ENCODE measurements at places on chromosomes 12 and 14.

DNA sequence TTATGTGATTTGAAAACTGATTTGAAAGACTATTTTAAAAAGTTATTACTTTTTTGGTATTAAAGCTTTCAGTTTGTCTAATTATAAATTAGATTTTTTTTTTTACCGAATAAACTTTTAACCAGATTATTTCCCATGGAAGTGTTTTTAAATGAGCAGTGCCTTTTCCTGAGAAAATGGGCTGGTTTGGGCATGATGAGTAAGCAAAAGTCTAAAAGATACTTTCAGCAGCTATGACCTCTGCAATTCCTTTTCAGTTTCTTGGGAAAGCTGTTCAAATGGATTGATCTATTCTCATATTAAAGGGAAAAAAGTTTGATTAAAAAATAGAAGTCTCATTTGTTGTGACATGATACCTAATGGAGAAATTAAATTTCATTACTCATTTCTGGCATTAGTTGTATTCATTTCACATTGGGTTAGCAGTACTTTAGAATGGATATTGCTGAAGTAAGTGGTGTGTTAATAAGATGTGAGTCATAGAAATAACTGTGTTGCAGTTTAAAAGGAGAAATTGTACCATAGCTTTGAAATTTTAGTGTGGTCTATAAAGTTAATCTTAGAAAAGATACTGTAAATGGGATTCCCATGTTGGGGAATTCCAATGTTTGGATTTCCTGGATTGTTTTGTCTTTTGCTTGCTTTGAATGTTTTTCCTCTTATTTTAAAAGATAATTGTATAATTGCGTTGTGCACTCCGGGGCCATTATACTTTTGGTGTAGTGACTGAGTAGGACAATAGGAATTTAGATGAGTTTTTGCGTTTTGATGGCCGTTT, 21.0 kb downstream of the KTN1 start:
- no peak for DNase-seq

GRCh38 chr12:105417732-105418131, 87.2 kb downstream of the C12orf75 start:
- no peak for DNase-seq

- no peak for DNase-seq
These were observed 56.4 kb upstream of the USP44 start for GRCh38 chr12:95607642-95608041.

DNA sequence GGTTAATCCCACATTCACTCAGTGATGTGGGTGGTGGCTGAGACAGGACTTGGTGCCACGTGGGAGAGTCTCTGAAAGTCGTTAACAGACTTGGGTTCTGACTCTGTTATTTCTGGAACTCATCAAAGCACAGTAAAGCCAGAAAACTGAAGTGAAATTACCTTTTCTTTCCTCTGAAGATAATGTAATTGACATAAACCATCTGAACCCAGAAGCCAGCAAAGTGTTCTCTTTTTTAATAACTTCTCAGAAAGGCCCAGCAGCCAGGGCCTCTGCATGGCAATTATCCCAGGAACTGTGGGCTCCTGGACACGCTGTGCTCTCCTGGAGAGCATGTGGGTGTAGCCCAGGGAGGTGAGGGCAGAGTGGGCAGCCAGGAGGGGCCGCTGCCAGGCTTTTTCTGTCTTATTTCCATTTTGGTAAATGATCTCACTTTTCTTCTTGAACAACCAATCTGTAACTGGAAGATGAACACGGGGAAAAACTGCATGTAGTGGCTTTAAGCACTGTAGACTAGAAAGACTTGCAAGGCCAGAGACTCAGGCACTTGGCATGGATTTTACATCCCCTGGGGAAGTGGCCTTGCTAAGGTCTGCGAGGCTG, 444.1 kb upstream of the TMEM132C start:
- no peak for DNase-seq

- DNase-seq, result no peak
These were observed 113.3 kb downstream of the ANO6 start for GRCh38 chr12:45329238-45329637.

- no peak for DNase-seq
These were observed 9.9 kb downstream of the SAV1 start for GRCh38 chr14:50658203-50658602.

GRCh38 chr14:102262929-102263462, 42.0 kb downstream of the MOK start:
- DNase-seq, result peak; percentile 23

DNA sequence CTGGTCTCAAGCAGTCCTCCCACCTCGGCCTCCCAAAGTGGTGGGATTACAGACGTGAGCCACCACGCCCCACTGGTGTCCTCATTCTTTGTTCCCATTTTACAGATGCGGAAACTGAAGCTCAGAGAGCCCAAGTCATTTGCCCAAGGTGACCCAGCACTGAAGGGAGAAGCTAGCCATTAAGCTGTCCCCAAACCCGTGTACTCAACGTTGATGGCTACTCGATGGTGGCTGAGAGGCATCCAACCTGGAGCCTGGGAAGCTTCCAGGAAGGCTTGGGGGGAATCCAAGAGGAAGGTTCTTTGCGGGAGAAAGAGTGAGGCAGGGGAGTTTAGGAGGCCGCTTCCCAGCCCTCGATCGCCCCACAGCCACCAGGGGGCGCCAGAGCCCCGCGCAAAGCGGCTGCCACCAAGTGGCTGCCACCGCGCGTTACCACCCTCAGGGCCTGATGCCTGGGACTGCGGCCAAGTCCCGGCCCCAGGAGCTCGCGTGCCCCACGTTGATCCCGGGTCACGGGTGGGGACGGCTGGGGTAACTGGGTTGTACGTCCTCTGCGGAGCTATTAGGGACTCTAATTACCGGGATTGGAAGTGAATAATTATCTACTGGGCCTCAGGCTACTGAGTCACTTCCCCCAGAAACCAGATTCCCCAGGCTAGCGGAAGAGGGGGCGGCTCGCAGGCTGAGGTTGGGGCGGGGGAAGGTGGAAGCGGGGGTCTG, 8.8 kb upstream of the SH2B3 start:
- peak; percentile 95 for DNase-seq

GRCh38 chr12:30806989-30807694, 52.4 kb upstream of the CAPRIN2 start:
- DNase-seq, result peak; percentile 18

Data from T1000 (cell line).